Activated T-cell treated with anti-CD3 and anti-CD28 coated beads, Interleukin-2, amount 50 U/mL, for 1 hour (primary cell): ENCODE measurements at places on chromosomes 16 and 17.

DNA sequence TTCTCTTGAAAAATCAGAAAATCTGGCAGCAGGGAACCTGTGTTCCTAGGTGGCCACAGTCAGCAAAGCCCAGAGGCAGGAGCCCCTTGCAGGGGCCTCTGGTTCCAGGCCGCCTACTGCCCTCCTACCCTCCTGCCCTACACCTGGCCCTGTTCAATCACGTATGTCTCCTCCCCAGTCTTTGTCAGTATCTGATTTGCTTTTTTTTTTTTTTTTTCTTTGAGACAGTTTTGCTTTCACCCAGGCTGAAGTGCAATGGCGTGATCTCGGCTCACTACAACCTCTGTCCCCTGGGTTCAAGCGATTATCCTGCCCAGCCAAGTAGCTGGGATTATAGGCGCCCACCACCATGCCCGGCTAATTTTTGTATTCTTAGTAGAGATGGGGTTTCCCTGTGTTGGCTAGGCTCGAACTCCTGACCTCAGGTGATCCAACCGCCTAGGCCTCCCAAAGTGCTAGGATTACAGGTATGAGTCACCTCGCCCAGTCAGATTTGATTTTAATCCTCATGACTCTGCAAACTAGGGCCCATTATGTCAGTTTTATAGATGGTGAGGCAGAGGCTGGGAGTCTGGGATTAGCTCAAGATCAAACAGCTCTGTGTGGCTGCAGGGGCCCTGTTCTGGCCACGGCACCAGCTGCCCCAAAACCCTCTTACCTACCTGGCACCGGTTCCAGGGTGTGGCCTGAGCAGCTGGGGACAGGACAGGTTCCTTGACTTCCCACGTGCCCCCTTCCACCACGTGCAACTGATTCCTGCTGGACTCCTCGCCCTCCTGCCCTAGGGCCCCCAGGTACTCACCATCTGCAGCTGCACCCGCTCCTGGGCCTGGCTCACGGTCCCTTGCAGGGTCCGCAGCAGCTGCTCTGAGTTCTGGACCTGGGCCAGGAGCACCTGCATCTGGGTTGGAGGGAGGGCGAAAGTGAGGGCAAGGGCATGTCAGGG, 14.7 kb downstream of the RABEP2 start:
- no peak for DNase-seq

GRCh38 chr17:16446338-16446983, 31.1 kb downstream of the TRPV2 start:
- no peak for DNase-seq

DNA sequence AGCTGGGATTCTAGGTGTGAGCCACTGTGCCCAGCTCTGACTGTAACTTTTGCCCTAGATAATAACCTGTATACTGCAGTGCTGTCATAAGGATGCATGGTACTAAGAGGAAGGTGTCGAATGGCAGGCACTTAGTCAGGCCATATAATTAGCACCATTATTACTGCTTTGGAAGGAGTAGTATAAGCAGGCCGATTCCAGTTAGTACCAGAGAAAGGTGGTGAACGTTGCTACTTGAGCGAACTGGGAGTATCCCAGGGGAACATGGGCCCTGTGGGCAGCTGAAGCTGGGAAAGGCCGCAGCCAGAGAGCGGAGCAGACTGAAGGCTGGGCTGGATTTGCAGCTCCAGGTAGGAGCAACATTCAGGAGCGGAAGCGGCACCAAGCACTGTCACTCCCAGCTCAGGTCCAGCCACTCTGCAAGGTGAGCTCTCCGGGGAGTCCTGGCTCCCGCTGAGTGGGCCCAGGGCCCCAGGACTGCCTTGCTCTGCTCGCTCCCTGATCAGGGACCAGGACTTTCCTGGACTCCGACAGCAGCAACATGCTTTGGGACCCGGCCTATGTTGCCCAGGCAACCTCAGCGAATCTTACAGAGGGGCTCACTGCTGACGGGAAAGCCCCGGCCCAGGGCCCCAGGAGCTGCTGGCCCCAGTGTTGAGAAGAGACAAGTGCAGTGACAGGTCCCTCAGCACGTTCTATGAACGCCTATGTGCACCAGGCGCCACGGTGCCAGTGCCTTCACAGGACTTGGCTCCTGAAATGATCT, 28.6 kb downstream of the C16orf74 start:
- no peak for DNase-seq

DNA sequence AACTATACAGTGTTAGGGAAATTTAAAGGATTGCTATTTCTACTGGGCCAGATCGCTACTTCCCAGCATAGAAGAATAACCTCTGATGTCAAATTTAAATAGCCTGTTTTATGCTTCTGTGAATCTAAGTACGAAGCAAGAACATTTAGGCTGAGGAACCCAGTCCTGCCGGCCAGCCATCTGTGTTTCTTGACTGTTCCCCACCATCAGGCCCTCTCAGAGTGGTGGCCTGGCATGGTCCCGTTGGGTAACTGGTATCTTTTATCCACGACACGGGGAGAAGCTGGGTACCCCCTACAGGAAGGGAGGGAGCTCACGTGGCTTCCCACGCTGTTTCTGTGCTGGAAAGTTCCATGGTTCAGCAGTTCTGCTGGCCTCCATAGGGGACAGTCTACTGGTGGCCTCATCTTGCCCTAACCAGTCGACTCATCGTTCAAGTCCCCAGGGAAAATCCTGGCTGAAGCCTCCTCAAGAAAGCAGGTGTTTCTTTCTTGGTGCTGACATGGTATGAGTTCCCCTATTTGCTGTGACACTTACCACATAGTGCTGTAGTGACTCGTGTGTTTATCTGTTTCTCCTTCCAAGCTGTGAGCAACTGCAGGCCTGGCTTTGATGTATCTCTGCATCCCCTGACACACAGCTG, 201.7 kb upstream of the NLRP1 start:
- no peak for DNase-seq

DNA sequence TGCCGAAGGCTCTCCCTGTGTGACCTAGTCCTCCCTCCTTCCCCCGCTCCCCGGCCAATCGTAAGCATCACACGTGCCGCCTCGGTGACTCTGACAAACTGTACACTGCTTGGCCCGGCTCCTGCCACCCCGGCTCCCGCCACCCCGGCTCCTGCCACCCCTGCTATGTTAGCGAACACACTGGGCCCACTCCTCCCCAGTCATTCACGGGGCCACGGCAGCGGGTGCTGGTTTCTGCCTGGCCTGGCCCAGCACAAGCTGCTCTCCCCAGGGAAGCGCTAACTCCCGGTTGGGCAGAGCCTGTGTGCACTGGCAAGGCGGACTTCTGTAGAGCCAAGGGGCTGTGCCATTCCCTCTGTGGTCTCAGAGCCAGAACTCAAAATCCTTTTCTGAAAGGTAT, 22.0 kb downstream of the NDUFAF8 start:
- no peak for DNase-seq

- no peak for DNase-seq
Measured at GRCh38 chr16:70432356-70432722, 6.6 kb downstream of the ST3GAL2 start.

DNA sequence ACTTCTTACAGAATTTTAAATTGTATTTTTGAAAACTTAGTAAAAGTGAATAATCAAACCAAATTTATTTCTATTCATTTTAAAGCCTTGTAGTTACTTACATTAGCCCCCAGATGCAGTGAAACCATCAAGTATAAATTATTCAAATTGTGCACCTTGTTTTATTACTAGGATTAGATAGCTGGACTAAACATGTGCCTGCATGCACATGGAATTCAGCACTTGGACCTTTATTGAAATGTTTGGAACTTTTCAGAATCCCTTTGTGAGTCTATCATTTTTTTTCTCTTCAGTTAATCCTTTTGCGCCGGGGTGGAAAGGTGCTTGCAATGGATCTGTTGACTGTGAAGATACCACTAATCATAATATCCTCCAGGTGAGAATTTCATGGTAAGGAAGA, 4.7 kb downstream of the ZPBP2 start:
- DNase-seq, result no peak

GRCh38 chr16:58584831-58585505, 44.7 kb downstream of the CNOT1 start:
- no peak for DNase-seq

DNA sequence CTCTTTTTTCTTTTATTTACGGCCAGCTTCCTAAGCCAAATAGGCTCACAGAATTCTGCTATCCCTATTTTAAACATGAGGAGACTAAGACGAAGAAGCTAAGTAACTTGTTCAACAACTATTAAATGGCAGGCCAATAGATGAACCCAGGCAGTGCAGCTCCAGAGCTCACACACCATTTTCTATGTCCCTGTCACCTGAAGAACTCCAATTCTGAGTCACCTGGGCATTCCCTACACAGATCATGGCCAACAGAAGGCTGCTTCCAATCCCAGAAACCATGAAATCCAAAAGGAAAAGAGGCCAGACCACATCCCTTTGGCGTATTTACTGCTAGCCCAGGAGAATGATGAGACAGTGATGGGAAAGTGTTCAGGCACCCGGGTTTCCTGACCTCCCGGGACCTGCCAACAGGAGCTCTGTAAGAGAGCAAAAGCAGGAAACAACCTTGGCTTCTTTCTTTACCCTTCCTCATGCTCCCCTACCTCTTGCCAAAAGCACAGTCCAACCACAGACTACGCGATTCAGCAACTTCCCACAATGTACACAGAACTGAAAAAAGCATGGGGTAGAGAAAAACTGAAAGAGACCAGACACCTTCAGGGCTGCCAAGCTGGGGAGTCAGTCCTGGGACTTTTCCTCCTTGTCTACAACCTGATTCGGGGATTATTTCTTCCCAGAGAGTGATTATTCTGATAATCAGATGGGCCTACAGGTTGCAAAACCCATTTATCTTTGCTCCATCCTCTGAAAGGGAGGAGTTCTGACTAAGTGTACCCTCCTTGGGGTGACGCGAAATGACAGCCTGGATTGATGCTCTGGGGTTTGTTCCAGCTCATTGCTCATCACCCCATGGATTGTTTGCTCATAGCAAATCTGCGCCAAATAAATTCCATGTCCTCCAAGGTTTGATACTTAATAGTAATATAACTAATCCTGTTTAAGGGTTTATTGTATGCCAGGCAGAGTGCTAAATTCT, 47.8 kb upstream of the HAS3 start:
- no peak for DNase-seq

DNA sequence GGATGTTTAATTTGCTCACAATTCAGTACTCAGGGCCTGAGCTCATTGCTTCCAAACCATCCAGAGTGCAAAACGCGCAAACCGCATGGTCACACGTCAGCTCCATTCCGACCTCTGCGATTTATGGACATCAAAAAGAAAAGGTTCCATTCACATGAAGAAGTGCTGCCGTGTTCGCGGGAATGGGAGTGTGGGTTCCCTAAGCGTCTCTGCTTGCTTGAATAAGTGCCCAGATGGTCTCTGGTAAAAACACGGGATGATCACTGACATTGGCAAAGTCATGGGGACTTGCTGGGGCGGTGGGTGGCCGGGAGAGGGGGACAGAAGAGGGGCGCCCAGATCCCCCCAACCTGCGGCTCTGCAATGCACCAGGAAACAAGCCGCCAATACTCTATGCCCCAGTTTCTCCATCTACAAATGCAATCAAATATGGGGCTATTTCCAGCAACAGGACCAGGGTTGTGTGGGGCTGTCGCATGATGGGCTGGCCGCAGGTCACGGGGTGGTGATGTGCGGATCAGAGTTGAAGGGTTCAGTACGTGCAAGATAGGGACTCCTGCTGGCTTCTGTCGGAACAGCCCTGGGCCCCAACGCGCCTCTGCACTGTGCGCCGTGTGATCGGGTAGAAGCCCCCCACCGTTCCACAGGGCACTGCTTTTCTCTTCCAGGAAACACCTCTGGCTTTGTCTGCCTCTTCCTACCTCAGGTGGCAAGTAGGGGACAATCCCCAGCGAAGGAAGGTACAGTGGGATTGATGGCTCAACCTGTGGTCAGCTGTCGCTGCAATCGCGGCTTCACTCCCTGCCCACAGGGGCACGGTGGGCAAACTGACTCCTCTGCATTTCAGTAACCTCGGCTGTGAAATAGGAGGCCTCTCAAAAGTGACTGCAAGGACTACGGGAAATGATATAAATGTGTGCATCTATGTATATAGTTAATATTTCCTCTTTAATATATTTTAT, 11.2 kb downstream of the FOXF1 start:
- DNase-seq, result no peak

GRCh38 chr17:32227910-32228309, 37.7 kb upstream of the RHBDL3 start:
- DNase-seq, result no peak

DNA sequence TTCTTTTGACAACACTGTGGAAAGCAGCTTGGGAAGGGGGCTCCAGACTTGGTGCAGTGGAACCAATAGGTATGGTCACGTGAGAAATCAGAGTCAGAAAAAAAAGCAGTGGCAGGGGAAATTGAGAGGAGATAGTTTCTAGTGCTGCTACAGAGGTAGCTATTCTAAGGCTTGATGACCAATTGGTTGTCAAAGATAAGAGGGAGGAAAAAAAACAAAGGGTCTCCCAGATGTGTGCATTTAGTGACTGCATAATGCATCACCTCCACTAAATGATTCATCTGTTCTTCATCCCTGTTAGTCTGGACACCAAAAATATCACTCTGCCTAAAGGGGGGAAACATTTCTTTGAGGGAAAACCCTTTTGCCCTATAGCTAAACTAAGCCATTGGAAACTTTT, 56.5 kb downstream of the PIGL start:
- DNase-seq, result no peak

GRCh38 chr17:57106836-57107497, 21.9 kb downstream of the AKAP1 start:
- DNase-seq, result no peak

DNA sequence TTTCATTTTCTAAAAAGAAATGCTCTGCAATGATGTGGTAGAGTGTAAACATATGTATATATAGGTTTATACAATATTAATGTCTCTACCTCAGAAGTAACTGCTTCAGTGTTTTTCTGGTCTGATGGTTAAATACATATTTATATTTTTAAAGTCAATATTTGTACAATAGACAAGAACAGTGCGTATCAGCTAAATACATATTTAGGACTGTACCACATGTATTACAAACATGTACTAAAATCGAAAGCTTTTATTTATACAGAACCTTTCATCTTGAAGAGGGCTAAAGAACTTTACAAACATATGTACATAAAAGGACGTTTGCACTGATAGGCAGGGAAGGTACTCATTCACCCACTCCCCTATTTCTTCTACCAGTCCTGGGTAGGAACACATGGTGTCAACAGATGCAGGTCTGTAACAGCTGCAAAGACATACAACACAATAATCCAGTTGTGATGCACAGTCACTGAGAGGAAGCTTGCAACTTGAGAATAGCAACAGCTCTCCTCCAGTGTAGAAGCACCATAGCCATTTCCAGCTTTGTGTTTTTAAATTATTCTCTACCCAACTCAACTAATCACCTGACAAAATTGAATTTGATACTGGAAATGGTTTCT, 206.9 kb upstream of the C17orf78 start:
- no peak for DNase-seq

DNA sequence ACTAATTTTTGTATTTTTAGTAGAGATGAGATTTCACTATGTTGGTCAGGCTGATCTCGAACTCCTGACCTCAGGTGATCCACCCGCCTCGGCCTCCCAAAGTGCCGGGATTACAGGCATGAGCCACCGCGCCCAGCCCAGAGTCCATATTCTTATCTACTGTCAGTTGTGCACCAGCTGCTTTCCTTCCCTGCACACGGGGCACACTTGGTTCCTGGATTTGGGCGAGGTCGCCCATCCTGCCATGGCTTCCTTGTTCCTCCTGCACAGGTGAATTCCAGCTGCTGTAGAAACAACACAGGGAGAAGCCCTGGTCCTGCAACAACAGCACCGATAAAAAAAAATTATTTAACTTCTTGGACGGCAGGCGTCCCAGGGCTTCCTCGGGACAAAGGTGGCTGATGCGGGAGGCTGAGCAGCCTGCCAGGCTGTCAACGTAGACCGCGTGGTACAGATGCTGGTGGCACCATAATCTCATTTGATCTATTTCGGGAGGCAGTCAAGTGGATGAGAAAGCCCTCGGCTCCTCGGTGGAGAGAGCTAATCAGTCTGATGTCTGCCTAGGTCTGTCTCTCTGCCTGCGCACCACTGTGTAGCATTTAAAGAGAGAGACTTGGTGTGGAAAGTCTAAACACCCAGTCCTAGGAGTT, 19.1 kb downstream of the RGS9 start:
- DNase-seq, result no peak
